ENCODE measurements at places on chromosomes 6 and 20.

DNA sequence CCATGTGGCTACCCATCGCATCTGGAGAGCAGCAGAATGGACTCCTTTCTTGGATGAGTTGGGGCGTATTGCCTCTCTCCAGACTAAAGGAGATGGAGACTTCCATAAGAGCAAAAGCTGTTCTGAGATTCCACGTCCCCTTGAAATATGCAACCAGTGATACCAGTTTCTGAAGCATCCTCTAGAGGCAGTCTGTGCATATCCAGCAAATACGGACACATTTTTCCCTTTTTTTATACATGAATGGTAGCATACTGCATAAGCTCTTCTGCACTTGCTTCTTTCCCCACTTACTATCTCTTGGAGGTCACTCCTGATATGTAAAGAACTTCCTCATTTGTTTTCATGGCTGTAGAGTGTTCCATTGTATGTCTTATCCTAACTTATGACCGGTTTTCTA is 34.6 kb downstream of the TAF8 start:
- DNase-seq = no peak

- DNase-seq = no peak
Observed at GRCh38 chr6:166046226-166046625, 121.4 kb downstream of the TBXT start.

- no peak for DNase-seq
Observed at GRCh38 chr6:74577619-74578018, 628.2 kb downstream of the COL12A1 start.

- no peak for DNase-seq
Observed at GRCh38 chr20:35279040-35279439, 1.1 kb upstream of the MMP24OS start.

Data from putamen (tissue), 1 donor.